Prostate gland (tissue), 2 donors: ENCODE measurements at places on chromosomes 7 and 10. TPM values are rescaled to one million over a fixed set of nuclear protein-coding genes. Genes with fewer than 3 reads are reported as not detected.

DNA sequence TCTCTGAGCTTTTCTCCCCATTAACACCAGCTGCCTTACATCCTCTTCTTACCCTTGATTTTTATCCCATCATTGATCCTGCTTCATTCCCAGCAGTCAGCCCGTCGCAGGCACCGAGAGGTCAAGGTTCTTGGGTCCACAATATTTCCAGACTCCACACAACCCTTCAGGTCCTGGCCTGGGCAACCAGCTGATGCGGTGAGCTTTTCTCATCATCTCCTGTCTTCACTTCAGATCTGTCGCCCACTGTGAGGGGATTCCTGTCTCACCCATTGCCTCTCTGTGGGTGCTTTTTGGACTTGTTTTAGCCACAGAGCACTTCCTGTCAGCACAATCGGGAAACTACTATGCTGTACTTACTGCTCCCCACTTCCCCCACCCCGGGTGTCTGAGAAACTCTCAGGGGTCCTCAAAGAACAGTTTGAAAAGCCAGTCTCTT is 8.4 kb upstream of the PVRIG start:
- no peak for DNase-seq

DNA sequence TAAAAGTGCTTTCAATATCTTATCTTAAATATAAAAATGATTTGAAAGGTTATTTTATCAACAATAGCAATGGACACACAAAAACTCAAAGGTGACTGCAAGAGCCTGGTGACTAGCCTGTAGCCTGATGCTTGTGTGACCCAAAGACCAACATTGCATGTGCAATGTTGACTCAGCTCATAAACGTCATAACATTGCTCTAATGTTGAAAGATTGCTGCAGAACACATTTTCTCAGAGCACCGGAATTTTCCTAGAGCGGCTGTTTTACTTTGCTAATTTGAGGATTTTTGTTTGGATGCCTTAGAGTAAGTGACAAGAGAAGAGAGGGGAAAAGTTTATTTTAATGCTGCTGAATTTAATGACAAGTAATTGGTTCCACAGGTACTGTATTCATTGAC is 107.1 kb downstream of the RAB18 start:
- DNase-seq, result no peak

The GPER1 gene
- total RNA-seq, result 11.5 TPM

The AS3MT gene
- total RNA-seq, result 8.4 TPM

DNA sequence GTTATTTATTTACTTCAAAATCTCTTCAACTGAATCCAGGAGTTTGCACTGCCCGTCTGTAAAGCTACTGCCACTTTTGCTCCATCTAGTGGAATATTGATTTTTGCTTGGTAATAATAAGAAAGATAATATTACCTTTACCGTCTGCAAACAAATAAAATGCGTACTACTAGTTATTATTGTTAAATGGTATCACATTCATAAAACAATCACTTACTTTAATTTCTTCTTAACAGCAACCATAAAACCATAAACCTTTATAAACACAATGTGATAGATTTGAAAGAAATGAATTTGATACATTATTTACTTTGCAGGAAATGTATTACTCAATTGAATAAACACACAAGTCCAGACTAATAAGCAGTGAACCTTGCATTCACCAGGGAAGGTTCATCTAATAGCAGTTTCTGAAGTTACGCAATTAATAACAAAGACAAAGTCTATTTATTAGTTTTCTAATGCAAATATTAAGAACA is 6.4 kb downstream of the AGMO start:
- DNase-seq, result no peak

- no peak for DNase-seq
Measured at GRCh38 chr7:105199386-105199785, 185.4 kb downstream of the KMT2E start.

DNA sequence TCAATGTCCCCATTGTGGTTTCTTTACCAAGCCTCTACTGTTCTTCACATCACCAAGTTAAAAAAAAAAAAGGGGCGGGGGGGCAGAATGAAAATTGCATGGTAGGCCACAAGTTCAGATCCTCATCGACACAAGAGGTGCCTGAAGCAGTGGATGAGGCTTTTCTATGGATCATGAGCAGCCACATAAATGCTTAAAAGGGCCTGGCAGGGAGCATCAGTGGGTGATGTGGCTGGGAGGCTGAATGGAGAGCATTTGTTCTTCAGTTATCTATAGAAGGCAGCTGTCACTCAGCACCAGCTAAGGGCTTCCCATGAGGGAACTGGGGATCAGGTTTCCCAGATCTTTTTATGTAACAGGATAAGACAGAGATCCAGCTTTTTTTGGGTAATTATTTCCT is 117.9 kb downstream of the CFTR start:
- DNase-seq, result no peak
